Fibroblast of skin of scalp (primary cell): ENCODE measurements at places on chromosomes 3 and 15.

DNA sequence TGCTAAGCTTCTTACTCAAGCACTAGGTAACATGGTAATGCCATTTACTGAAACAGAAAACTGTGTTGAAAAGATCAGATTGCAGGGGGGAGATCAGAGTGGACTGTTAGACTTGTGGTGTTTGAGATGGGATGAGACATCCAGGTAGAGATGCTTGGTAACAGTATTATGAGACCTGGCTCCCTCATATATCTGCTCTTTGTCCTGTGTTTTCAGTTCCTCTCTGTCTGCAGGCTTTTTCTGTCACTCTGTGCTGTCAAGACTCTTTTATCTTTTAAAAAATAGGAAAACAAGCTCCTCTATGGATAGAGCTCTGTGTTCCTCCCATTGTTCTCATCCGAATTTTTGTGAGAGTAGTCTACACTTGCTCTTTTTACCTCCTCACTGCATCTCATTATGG is 48.1 kb downstream of the CALML4 start:
- no peak for DNase-seq

- DNase-seq = no peak
Measured at GRCh38 chr3:184242297-184242685, 6.5 kb downstream of the ALG3 start.

DNA sequence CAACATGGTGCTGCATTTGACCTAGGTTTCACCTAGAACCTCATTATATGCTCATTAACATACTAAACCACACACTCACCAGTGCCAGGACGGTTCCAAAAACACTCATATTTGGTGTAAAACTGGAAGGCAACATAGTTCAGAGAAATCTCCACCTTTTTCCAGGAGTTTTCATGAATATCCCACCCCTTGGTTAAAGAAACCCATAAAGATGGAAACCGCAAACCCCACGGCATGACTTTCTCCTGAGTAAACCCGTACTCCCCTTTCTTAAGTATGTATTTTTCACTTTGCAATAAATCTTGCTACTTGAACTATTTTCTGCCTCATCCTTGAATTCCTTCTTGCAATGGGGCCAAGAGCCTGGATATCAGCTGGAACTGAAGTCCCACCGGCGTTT is 379.3 kb downstream of the MAGI1 start:
- no peak for DNase-seq

- DNase-seq = peak; percentile 76
Measured at GRCh38 chr3:187318819-187319616, 27.5 kb upstream of the MASP1 start.

GRCh38 chr3:141544697-141545096 is 57.9 kb downstream of the RASA2 start:
- DNase-seq = no peak

DNA sequence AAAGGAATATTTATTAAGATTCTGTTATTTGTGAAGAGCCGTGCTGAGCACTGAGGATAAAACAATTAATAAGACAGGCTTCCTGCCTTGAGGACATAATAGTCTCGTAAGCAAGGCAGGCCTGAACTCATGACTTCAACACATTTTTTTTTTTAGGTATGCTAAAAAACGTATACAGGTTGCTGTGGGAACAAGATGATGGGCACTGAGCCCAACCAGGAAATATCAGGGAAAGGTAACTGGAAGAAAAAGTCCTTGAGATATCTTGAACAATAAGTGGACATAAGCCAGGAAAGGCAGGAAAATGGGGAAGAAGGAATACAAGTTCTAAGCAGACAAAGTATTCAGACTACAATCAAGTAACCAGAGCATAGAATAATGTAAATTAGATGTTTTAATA is 26.1 kb downstream of the CERS3 start:
- no peak for DNase-seq

- DNase-seq = peak; percentile 52
Measured at GRCh38 chr15:45276831-45277230, 24.8 kb downstream of the SLC28A2 start.
